Muscle of arm (tissue), 14 donors: ENCODE measurements at places on chromosomes 11 and 22.
A peak's percentile ranks its signal among the peaks of the same experiment; 100 is the strongest.

GRCh38 chr11:125071435-125071834, 8.3 kb downstream of the SLC37A2 start:
- DNase-seq: no peak

- no peak for DNase-seq
These were observed 2.7 kb downstream of the MB start for GRCh38 chr22:35614404-35614803.

- DNase-seq: no peak
These were observed 140.6 kb upstream of the CADM1 start for GRCh38 chr11:115644856-115645255.

DNA sequence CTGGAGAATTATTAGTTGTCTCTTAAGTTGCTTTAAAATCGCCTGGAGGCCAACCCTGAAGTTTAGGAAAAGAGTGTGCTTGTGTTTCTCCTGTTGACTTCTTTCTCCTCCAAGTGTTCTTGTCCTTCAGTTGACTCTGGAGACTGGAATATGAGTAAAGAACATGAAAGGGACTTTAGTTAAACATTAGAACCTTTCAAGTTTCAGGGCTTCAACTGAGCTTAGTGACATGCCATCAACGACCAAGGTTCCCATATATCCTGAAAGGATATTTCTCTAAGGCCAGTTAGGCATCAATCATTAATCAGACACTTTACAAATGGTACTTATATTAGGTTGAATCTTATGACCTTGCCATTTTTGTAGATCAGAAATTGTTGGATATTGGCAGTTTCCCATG, 70.0 kb downstream of the ZNRF3 start:
- no peak for DNase-seq

DNA sequence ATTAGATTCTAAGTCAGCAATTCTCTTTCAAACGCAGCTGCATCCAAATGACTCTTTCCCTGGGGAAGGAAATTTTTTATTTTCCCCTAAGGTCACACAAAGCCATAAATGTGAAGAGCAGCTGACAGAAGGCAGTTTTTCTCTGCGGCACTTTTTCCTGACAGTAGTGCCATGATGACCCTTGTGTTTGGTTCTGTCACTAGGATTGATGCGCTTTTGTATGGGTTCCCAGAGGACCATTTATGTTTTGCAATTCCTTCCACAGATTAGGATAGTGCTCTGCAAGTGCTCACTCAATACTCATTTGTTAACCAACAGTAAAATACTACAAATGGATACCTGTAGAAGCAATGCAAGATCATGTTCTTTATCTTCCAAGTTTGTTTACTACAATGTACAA, 359.6 kb upstream of the CTSC start:
- no peak for DNase-seq

DNA sequence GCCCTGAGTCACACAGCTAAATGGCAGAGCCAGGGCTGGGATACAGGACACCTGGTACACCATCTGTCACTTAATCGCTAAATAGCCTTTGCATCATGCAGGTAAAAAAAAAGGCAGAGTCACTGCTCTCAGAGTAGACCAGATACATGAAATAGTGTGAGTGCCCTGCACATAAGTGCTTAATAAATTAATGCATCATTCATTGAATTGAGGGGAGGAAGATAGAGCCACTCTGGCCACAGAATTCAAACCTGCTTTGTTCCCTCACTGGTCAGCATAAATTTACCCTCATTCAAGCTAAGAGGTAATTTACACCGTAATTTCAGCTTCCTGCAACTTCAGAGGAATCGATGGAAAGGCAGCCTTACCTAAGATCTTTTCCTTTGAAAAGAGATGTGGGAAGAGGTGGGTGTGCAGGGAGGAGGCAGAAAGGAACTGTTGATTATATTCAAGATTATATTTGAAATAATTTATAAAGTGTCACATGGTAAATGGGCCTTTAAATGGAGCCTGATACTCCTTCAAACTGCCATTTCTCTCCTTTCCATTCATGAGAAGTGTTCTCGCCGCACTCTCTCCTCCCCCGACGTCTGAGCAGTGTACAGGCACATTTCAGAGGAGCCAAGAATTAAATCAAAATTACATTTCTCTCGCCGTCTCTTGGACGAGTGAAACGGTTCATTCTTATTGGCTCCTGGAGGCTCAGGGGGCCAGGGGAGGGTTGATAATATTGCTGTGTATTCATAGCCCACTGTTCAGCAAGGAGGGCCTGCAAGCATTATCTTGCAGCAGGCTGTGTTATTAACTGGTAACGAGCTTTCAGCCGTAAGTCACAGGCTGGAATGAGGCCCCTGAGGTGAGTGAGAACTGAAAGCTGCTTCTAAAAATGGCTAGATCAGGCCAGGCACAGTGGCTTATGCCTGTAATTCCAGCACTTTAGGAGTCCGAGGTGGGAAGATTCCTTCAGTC, 52.2 kb upstream of the HMGXB4 start:
- peak; percentile 13 for DNase-seq

DNA sequence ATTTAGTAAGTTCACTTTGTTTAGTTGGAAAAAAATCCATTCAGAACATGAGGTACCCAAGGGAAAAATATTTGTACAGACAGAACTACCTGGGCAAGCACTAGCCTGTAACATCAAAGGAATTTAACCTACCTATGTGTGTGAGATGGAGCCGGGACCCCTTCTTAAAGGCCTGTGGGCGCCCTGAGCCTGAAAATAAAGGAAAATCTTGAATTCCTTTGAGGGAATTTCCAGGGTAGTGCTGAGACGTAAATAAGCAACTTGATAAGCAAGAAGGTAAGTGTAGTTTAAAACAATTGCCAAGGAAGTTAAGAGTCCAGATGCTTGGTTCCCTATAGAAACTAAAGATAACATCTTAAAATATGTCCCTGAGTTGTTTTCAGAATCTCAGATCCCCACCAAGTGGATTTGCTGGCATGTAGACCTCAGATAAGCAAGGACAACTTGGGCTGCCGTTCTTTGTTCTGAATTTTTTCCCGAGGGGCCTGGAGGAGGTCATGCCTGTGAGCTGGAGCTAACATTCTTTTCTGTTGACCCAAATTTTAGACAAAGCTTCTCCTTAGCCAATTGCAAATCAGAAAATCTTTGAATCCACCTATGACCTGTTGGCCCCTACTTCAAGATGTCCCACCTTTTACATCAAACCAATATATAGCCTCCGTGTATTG, 31.0 kb downstream of the MED17 start:
- DNase-seq: no peak

DNA sequence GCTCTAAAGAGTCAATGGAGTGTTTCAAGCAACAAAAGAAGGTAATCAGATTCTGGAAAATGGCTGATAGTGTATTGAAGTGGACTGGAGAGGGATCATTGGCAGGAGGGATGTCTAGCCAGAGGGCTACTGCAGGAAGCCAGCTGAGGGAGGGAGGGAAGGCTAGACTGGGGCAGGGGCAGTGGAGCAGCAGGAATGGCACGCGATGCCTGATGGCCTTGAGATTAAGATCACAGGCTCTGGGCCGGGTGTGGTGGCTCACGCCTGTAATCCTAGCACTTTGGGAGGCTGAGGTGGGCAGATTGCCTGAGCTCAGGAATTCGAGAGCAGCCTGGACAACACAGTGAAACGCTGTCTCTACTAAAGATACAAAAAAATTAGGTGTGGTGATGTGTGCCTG, 47.5 kb upstream of the PRDM11 start:
- DNase-seq: no peak

GRCh38 chr11:16292167-16292859, 64.0 kb downstream of the SOX6 start:
- DNase-seq: no peak

GRCh38 chr22:22755778-22756100, 111.3 kb downstream of the GGTLC2 start:
- DNase-seq: no peak

DNA sequence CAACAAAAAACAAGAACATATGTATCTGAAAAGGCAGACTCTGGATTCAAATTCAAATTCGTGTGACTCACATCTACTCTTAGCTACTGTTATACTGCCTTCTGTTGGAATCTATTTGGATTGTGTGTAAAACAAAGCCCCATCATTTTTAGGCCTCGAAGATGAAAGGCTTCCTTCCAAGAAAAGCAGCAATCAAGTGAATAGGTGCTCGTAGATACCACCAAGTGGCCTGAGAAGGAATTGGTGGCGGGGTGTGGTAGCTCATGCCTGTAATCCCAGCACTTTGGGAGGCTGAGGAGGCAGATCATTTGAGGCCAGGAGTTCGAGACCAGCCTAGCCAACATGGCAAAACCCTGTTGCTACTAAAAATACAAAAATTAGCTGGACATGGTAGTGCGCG, 4.2 kb downstream of the GRAMD1B start:
- DNase-seq: no peak

DNA sequence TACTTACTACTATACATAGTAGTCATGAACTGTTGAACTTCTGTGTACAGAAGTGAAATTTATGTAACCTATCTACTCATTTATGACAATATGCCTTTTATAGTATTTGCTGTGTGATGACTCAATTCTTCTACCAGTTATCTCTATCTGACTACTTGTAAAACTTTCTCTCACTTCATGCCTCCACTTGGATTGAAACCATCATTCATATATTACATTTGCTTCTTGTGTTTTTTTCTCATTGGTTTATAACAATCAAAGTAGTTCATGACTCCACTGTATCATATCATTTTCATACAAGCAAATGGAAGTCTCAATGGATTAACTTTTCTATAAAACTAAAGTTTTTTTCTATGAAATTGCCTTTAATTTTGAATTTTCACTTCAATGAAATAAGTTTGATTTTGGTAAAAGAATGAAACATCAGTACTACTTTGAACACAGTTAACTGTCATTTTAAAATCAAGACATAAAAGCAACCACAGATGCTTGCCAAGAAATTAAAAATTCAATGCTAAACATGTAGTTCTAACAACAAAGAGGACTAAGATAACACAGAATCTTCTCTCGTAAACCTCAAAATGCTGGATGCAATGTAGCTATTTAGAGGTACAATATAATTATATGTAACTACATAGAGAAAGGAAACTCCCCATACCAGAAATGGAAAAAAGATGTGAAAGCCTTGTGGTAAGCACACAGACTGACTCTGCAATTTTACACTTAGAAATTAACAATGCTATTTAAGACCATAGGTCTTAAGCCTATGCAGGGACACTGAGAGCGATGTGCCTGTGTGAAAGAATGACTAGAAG, 27.6 kb upstream of the EXPH5 start:
- no peak for DNase-seq

GRCh38 chr11:7635137-7635536, 38.2 kb downstream of the CYB5R2 start:
- DNase-seq: peak; percentile 28

DNA sequence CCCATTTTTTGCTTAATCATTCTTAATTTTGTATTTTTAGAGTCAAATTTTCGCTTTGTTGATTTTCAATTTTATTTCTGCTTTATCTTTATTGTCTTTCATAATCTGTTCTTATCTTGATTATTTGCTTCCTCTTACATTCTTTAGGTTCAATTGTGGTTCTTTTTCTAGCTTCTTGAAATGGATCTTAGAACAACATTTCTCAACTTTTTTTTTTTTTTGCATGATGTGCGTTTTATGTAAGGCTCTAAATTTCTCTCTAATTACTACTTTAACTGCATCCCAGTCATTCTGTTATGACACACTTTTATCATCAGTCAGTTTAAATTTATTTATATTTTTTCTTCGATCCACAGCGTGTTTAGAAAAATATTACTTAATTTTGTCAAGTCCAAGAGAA, 65.2 kb upstream of the PARVA start:
- DNase-seq: no peak

DNA sequence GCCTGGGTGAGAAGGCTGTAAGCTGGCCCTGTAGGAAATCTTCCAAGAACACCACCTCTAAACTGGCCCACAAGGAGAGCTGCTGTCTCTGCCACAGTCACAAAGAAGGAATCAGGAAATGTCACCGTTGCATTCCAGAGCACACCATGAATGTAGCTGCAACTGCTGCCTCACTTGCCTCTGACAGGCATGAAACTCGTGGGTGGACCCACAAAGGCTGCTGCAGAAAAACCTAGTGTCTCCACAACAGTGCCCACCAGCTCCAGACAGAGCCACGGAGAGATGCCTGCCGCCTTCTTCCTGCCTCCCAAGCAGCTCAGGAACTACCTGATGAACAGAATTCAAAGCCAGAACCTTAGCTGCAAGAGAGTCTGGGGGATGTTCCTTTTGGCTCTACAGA, 10.5 kb downstream of the DNAJB13 start:
- DNase-seq: no peak

GRCh38 chr11:76292583-76293188, 86.4 kb upstream of the WNT11 start:
- no peak for DNase-seq

DNA sequence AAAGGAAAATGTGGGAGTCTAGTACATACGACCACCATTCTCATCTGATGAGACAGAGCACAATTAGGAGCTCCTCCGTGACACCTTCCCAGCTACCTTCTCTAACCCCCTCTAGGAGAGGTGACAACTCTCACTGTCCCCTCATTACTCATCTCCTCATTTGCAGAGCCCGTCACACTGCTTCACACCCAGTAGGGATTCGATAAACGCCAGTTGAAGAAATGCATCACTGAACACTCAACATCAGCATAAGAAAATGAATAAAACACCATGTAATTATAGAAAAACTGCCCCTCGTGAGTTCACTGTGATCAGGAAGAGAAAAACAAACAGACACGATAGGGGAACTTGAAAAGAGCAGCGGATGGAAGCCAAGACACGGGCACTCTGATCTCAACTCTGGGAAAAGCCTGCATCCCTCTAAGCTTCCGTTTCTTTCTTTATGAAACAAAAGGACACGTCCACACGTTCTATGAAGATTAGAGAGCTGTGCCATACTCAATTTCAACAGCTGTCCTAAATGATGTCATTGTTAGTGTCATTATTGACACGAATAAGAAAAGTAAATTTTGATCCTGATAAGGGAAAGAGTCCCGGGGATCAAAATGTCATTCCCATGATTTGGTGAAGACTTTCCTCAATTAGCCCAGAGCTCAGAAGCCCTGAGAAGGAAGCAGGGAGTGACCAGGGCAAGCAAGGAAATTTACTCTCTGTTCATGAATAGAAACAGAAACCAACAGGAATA, 356.9 kb downstream of the LARGE1 start:
- no peak for DNase-seq

- DNase-seq: no peak
These were observed 14.1 kb downstream of the CNTF start for GRCh38 chr11:58636587-58636986.

DNA sequence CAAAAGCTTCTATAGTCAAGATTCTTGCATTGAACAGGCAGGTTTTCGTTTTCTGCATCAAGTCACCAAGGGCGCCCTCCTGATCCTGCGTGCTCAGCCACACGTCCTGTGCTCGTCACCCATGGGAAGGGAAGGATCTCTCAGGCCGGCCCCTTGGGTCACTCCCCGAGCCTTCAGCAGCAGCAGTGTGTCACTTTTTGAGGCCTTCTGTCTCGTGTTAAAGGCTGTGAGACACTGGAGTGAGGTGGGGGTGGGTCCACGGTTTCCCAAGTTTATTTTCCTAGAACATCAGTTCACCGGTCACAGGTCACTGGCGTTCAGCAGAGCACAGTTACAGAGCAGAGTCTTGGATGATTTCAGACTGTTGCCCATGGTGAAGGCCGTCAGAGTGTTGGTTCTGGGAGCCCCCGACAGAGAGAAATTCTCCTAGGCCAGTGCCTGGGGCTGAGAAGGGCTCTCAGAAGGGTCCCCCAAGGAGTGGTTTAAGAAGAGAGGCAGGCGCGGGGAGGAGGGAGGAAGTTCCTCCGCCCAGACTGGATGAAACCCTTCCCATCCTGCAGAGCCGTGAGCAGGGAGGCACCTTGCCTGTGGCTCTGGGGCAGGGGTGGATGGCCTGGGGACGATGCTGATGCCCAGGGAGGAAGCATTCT, 13.5 kb upstream of the ADORA2A start:
- no peak for DNase-seq
